ENCODE measurements at places on chromosomes 2 and 18.

- no peak for DNase-seq
These were observed 12.6 kb upstream of the SEC11C start for GRCh38 chr18:59127047-59127446.

GRCh38 chr2:12057436-12058166, 311.2 kb downstream of the LPIN1 start:
- peak; percentile 87 for DNase-seq

- DNase-seq = no peak
These were observed 947.2 kb upstream of the SLC39A10 start for GRCh38 chr2:194709840-194710239.

DNA sequence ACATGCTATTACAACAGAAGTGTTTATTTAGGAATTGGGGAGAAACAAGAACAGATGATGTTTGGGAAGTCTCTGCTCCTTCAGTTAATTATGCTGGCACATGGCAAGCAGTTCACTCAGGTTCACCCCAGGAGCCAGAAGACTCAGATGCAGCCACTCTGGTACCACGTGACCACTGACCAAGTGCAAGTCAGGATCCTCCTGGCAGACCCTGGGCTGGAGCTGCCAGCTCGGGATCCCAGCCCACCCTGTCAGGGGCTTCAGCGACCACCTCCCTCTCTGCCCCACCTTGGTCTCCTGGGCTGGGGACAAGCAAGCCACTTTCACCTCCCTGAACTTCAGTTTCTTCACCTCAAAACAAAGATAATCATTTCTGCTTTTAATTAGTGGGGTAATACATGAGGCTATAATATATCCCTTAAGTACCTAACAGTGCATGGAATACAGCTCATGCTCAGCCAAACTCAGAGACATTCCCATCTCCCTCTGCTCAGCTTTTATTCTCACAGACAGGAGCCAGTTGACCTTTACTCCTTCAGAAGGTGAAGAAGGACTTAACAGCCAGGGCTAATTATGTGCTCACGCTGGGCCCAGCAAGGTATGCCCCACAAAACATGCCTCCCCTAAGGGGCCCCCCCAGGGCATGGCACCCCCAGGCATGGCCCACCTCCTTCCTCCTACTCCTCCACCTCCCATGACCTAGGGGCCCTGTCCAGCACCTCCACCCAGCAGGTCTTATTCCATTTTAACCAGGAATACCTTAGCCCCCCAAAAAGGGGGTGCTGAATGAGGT, 11.8 kb downstream of the CRACDL start:
- DNase-seq = no peak

- DNase-seq = no peak
These were observed 841.6 kb downstream of the TRIB2 start for GRCh38 chr2:13558368-13558767.

- DNase-seq = no peak
These were observed 19.7 kb downstream of the SH3BP4 start for GRCh38 chr2:234971496-234971895.

Data from GM06990 (cell line).